ENCODE measurements at places on chromosomes 4 and X.

DNA sequence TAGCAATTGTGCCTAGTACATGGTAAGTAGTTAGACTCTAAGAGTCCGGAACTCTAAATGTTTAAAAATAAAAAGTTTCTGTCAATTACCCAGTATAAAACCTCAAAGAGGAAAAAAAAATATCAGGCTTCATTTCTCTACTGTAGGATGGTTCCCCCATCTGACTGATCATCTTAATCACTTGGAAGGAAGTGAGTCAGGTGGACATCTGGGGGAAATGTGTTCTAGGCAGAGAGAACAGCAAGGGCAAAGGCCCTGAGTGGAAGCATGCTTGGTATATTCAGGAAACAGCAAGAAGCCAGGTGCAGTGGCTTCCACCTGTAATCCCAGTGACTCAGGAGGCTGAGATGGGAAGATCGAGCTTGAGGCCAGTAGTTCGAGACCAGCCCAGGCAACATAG lies 2.9 kb upstream of the EIF1AX start:
- no peak for DNase-seq

- no peak for DNase-seq
Observed at GRCh38 chrX:6683353-6683752, 148.4 kb upstream of the VCX3A start.

DNA sequence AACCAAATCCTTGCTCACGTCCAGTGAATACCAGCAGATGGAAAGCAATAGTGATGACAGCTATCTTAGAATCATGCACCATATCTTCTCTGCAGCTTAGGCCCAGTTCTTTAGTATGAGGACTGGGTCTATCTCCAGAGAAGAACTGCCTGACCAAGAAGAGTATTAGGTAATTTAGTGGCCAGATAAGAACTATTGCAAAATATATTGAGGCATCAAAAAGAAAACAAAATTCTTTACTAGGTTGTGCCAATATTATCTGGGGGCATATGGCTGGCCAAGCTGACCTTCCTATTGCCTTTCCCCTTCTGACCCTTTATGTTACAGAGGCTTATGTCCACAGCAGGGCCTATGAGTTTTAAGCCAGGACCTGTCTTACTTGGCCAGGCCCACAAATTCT lies 91.2 kb downstream of the RLIM start:
- no peak for DNase-seq

GRCh38 chr4:168562041-168562571 lies 65.3 kb downstream of the PALLD start:
- DNase-seq = no peak

DNA sequence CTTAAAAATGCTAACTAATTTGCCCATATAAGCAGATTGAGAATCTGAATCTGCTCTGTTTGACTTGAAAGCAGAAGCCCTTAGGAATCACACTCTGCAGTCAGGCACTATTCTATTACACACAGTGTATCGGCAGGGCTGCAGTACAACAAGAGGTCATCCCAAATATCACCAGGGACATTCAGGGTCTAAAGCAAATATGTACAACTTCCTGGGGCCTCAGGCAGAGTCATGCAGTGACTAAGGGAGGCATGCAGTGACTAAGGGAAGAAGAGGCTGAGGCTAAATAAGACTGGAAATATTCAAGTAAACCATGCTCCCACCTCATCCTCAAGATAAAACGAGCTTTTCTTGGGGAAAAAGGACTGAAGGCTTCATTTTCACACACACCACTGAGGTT lies 20.9 kb downstream of the MAPK10 start:
- DNase-seq = no peak

DNA sequence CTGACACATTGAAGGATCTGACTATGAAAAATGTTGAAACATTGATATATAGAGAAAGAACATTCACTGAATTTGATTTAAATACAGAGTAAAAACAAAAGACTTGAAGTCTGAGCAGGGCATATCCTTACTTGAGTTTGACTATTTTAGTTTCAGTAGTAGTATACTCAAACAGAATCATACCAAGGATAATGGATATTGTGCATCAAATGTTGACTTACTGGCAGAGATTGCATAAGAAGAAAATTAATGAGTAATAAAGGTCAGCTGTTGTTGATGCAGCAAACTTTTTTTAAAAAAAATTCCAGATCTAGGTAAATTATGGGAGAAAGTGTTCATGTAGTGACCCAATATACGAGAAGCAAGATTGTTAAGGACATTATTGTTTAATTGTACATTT lies 94.5 kb upstream of the APOOL start:
- DNase-seq = no peak

- no peak for DNase-seq
Observed at GRCh38 chrX:131650637-131651410, 107.0 kb downstream of the OR13H1 start.

DNA sequence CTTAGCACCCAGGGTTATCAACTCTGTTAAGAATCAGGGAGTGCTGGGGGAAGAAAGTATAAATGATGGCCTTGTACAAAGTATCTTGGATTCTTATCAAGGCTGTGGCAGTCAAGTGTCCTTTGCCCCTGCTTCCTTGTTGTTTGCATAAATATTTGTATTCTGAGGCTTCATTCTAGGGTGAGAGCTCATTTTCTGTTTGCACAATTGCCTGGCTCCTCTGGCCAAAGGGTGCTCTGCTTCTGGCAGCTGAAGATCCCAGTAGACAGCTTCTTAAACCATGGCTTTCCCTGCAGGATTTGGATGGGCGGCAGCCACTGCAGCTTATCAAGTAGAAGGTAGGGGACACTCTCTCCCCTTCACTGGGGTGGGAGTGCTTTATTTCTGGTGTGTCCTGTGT lies at the start of gene GBA3:
TSS of gene GBA3 (plus strand) at position 202 of the 400 bp plus-strand sequence.
- no peak for DNase-seq

GRCh38 chr4:7427361-7427760 lies 7.4 kb downstream of the PSAPL1 start:
- no peak for DNase-seq

DNA sequence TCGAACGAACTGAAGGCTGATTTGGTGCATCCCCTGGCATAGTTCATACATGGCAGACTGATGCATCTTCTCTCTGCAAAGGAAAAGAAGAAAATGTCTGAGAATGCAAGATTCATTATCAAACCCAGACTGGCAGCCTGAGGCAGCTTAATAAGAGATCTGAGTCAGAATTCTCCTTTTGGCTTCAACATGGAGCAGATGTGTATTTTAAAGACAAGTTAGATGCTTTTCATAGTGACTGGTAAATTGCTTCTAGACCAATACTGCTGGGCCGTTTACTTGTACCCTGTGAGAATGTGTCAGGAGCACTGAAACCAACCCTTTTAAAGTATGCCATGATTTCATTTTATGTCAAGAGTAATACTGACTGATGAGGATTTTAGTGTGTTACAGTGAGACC lies 322.0 kb downstream of the NR3C2 start:
- no peak for DNase-seq

DNA sequence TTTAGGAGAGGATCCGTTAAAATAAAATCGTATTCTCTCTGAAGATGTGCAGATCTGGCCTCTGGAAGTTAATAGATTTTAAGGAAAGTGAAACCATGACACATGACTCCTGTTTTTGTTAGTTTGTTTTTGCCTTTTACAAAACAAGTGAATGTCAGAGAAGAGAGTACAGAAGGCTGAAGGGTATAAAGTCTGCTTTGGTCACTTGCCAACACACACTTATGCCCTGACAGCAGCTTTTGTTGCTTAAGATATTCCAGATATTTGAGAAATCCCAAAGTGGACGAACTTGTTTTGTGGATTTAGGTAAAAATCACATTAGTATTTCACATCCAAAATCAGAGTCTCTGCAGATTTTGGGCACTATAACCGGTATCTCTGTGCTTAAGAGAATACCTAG lies 192.4 kb upstream of the RASGEF1B start:
- DNase-seq = no peak

DNA sequence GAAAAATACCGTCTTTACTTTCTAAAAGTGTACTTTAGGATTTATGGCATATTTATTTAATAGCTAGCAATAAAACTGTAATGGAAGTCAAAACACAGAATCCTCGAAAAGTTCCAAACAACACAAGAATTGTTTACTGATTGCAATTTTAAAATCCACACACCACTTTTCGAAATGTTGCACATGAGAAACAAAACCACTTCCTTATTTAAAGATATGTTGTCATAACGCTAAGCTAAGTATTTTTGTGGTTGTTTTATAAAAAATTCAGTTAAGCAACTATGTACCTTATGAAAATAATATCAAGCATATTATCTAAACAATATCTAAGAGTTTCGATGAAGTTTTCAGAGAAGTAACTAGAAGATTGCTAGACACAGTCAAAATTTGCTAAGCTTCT lies 344 bp downstream of the TMPRSS11D start:
- no peak for DNase-seq

GRCh38 chr4:14835288-14835687 lies 167.0 kb upstream of the CPEB2 start:
- no peak for DNase-seq

DNA sequence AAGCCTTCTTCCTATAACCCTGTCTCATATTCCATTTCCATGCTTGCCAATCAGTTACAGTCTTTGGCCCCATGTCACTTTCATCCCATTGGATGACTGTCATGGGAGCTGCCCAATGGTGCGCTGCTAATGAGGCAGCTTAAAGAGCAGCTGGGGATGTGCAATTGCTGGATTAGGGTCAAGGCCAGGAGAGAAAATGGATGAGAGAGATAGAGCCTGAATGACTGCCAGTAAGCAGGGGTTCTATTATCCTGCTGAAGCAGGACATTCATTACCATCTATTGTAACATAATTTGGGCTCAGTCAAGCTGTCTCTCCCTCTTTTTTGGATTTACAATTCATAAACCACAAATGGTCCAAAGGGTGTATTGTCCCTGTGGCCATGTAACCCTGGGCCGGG lies 909.0 kb downstream of the CENPC start:
- DNase-seq = no peak

DNA sequence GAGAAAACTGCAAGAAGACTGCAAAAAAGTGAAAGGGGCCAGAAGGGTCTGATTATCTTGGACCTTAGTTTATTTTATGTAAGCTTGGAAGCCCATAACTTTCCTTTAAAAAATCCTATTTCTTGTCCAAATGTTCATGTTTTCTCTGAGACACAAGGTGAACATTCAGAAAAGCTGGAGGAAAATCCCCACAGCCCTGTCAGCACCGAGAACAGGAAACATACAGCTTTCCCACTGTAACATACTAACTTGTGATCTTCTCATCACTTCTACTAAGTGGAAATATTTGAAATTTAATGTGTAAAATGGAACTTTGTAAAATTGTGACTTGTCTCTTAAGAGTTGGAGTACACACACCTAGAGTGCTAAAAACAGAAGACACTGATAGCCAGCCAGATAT lies 21.3 kb downstream of the GPR174 start:
- DNase-seq = no peak

DNA sequence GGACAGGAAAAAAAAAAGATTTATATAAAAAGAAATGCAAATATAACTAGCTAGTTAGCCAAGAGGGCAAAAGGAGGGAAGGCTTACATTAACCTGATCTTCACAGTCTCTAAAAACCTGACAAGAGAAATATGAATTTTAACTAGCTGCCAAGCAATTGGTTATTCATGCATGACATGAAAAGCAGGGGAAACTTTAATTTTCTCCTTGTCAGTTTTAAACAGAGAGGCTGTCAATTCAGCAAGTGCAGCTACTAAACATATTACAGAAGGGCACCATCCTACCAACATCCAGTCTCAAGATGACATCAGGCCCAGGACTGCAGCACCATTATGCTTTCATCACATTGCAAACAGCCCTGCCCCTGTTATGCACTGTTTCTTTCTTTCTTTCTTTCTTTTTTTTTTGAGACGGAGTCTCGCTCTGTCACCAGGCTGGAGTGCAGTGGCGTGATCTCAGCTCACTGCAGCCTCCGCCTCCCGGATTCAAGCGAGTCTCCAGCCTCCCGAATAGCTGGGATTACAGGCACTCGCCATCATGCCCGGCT lies 38.9 kb upstream of the CBR4 start:
- DNase-seq = no peak

DNA sequence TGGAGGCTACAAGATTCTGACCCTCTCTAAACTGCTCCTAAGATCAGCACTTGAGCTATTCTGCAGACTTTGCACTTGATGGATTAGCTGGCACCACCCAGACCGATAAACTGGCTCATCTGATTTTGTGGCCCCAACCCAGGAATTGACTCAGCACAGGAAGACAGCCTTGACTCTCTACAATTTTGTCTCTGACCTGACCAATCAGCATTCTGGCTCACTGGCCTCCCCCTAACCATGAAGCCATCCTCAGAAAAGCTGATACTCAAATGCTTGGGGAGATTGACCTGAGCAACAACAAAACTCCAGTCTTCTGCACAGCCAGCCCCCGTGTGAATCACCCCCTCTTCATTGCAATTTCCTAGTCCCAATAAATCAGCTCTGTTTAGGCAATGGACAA lies 195.4 kb upstream of the PPP1R2C start:
- no peak for DNase-seq

GRCh38 chrX:116232833-116233232 lies 62.3 kb downstream of the AGTR2 start:
- no peak for DNase-seq

- DNase-seq = no peak
Observed at GRCh38 chr4:5032813-5033212, 13.6 kb upstream of the CYTL1 start.

- no peak for DNase-seq
Observed at GRCh38 chrX:150363561-150364346, 637 bp downstream of the MAMLD1 start.

GRCh38 chr4:148634476-148634875 lies 192.3 kb upstream of the NR3C2 start:
- no peak for DNase-seq

GRCh38 chr4:122633211-122633610 lies 12.3 kb upstream of the IL21 start:
- DNase-seq = no peak

GRCh38 chr4:183399126-183399522 lies 45.3 kb upstream of the CDKN2AIP start:
- no peak for DNase-seq

DNA sequence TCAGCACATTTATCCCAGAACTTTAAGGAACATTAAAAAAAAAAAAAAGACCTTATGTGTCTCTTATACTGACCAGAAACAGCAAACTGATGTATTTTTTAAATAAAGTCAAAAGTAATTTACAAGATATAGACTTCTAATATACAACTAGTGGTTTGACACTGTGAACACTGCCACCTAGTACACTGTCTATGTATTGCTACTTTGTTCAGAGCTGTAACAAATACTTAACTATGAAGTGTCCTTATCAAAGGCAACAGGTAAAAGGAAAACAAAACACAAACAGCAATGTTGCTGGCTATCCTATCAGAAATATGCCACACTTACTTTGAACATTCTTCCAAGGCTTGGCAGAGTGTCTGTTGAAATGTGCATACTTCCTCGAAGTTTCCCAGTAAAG lies 60.4 kb downstream of the CD40LG start:
- DNase-seq = no peak

All from stimulated activated naive B cell treated with anti-CD40 and anti-IgM and Interleukin-4, amounts not matched to agents 10 μg/mL and 1 μg/mL and 100 μg/mL, for 72 hours (primary cell).